ENCODE measurements at places on chromosomes 5 and 9.

DNA sequence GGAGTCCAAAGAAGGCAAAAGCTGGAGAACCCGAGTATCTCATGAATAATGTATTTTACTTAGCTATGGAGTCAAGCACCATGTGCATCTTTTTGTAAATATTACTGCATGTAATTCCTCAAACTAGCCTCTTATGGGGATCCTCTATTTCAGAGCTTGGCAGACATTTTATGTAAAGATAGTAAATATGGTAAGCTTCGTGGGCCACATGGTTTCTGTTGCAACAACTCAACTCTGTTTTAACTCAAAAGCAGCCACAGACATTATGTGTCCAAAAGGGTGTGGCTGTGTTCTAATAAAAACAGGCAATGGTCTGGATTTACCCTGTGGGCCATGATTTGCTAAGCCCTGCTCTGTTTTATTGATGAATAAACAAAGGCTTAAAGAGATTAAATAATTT, 17.3 kb downstream of the DAPK1 start:
- no peak for DNase-seq

DNA sequence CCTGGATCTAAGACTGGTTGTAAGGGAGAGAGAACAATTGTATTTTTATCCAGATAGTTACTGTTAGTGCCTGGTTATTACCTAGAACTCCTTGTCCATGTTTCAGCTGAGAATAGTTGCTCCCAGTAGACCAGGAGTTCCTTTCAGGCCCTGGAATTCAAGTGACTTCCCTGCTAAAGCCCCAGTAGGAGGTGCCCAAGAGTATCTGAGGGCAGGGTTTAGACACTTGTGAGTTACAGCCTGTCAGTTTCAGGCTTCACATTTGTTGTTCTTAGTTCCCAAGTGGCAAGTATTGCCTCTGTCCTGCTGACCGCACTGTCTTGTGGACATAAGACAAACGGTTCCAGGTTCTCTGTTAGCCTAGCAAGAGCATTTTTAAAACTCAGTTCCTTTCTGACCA, 743.9 kb upstream of the SEMA6A start:
- no peak for DNase-seq

DNA sequence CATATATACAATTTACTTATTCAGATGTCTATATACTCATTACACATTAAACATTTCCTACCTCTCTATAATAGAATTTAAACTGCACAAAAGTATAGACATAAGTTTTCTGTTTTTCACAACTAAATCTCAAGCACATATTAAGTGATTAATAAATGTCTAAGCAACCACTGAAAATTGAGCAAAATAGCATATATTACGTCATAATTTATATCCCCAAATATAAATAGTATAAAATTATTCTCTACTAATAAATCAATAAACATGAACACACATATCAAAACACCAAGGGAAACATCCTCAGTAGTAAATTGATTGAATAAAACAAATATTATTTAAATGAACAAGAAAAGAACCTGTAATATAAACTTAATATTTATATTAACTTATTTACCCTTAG, 865.1 kb downstream of the CDH18 start:
- DNase-seq: no peak

- DNase-seq: no peak
These were observed 509.4 kb downstream of the BNC2 start for GRCh38 chr9:16361118-16361517.

DNA sequence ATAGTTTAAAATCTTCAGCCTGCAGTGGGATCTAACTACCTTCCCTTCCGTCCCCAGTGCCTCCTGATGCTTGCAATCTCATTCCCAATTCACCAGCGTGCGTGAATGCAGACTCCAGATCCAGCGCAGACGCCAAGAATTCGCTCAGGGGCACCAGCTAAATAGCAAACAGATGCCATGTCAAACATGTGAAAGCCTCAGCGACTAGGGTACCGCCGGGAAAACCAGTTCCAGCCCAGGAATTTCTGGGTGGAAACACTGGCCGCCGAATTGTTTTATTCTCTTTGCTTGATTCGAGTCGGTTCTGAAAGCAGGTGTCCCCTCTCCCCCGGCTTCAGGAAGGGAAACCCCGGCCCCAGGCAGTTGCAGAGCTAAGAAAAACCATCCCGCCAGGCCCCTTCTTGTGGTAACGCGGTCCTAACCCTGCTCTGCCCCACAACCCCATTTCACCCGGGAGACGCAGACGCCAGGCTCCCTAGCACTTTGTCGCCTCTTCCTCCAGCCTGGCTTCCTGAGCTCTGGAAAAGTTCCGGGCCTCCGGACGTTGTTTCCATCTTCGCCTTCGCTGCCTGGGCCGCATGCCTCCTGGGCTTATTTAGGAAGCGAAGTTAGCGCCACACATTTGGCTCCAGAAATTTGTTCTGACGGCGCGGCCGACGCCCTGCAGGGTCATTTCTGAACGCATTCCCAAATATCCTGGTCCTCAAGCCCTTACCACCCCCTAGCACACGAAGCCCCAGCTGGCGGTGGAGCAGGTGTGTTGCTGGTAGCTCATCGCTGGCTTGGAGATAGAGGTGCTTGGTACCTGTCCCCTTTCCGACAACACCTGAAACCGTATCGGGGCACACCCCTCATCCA, 665 bp upstream of the LVRN start:
- no peak for DNase-seq

DNA sequence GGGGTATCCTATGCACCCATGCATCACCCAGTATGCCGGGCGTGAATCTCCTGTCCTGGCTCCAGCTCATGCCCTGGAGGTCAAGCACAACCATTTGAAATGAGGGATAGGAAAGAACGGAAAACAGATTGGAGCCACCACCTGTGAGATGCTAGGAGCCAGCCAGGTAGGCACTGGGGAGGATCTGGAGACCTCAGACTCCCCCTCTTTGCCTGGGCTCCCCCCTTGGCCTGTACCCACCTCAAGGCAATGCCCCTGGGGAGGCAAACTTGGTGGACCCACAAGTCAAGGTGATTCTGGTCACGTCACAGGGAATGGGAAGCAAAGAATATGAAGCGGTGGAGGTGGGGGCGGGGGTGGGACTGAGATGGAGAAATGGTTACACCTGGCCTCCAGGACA, 92.6 kb downstream of the PAX5 start:
- peak; percentile 14 for DNase-seq

GRCh38 chr9:107894572-107895261, 405.1 kb upstream of the KLF4 start:
- DNase-seq: no peak

DNA sequence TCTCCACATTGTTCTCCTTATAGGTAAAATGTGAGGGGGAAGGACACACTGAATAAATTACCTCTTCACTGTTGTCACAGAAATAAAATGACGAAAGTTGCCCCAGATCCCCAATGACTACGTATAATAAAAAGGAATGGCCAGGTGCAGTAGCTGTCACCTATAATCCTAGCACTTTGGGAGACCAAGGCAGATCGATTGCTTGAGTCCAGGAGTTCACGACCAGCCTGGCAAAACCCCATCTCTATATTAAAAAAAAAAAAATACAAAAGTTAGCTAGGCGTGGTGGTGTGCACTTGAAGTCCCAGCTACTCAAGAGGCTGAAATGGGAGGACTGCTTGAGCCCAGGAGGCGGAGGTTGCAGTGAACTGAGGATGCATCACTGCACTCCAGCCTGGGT, 82.2 kb upstream of the APC start:
- DNase-seq: no peak

DNA sequence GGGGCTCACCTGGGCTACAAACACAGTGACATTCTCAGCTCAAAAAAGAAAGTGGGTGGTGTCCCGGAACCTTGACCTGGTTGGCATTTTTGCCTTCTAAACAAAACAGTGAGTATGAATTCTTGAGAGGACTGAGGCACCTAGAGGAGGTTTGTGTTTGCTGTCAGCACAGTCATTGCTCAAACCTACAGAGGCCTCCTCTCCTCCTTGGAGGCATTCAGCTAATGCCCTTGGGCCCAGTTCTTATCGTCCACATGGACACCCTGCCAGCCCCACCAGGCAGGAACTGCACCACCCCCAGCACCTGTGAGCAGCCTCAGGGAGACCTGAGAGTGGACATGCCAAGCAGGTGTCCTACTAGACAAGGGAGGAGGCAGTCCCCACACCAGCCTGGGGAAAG, 156.7 kb downstream of the SYK start:
- DNase-seq: no peak

- no peak for DNase-seq
These were observed 1403.5 kb upstream of the CDH18 start for GRCh38 chr5:21391506-21391905.

GRCh38 chr5:78903861-78904260, 81.2 kb downstream of the ARSB start:
- no peak for DNase-seq

DNA sequence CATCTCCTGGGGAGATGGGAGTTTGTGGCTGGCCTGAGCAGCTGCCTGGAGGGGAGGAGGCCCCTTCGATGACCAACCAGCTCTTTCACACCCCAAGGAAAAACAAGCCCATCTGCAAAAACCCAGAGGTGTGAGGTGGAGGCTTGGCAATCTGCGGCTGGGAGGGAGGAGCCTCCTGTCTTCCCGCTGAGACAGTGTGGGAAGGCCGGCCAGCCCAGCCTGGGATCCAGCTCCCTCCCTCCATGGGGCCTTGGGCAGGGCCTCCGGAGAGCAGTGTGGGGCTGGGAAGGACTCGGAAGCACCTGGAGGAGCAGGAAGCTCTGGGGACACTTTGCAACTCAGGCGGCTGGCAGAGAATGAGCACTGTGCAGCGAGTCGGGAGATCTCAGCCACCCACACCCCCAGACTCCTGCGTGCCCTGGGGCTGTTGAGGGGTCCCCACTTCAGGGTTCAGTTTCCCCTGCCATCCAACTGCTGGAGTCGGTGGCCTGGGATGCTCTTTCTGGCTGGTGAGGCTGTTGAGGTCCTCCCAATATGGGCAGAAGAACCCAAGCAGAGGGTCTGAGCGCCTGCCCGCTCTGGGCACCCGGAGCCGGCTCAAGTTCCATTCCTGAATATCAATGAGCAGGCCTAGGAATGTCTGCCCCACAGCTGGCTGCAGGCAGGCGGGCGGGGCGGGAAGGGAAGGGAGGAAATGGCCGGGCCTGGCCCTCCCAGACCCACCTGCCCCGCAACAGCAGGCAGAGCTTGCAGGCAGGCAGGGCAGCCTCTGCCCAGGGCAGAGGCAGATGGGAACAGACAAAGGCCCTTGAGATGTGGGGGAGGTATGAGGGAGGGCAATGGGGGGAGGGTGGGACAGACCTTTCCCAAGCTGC, 101.1 kb downstream of the FGF18 start:
- DNase-seq: no peak

DNA sequence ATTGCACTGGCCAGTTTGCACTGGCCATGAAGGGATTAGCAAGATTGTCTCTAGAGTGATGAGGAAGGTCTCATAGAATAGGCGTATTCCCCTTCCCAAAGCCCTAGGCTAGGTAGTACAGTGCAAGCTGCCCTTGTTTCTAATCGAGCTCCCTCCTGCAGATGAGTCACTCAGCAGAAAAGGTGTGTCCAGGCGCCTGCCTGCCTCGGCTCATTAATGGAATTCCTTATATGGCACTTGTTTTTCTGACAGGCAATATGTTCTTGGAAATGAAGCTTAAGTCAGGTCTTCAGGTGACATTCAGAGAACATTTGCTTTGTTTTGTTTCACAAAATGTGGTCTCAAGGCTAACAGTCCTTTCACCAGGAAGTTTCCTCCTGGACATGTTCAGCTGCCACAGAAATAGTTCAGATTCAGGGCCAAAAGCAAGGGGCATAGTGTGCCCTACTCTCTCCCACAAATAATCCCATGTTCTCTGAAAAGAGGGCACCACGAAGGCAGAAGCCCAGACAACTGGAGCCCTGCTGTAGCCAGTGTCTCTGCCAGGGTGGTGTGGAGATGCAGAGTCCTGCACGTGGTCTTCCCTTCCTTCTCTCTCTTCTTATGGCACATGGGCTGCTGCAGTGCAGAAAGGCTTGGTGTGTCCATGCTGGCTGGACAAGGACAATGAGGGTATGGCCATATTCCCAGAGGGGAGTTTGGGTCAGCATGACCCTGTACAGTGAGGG, 281.1 kb upstream of the MAP3K1 start:
- DNase-seq: no peak

GRCh38 chr5:75526070-75526469, 14.4 kb downstream of the POLK start:
- no peak for DNase-seq

- peak; percentile 76 for DNase-seq
These were observed 628 bp downstream of the PPP2R2B start for GRCh38 chr5:146877783-146878475.

DNA sequence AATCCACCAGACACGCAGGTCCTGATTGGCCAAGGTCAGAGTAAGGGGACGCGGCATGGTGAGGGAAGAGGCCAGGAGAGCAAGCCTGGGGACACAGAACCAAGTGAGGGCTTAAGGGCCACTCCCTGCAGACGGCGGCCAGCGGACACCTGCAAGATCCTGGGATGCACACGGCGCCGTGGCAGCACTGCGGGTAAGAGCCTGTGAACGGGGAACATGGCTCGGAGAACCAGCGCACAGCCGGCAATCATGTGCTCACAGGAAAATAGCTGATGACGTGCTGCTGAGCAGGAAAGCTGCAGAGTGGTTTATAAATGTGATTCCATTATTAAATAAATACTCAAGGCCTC, 27.0 kb upstream of the NSMF start:
- DNase-seq: no peak

DNA sequence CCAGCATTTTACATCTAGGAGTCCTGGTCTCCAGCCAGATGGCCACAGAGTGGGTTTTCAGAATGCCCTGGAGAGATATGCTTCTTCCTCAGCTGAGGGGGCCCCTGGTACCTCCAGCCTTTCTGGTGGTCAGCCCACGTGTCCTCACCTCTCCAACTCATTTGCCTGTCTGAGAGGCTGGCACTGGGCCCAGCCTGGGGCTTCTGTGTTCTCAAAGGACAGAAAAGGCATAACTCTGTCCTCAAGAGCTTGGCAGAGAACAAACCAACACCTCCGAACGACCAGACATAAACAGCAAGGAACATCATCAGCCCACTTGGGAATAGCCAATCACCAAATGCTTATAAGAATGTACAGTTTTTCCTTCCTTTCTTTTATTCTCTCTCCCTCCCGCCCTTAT, 17.1 kb downstream of the ENG start:
- no peak for DNase-seq

DNA sequence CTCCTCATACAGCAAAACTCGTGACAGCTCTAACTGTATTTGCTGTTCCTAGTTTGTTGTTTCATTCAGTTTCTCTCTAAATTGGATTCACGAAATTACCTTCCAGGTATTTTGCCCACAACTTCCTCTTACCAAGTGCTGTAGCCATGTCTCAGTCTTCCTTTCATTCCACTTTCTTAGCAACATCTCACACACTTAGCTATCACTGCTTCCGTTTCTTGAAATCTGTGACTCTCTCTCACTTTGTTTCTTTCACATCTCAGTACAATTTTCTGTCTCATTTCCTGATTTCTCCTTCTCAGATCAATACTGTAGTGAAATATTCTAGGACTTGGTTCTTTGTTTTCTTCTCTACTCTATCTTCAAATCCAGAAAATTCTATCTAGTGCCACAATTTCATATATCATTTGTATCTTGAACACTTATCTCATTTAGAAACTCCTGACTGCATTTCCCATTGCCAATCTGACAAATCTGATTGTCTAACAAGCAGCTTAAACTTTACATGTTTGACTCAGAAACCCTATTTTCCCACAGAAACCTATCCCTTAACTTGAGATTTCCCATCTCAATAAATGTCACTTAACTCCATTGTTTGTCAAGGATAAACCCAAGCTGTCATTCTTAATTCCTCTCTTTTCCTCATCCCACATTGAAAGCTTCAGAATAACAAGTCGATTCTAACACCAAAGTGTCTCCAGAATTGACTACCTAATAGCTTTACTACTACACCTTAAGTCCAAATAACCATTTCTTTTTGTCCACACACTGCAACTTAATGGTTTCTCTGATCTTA, 303.1 kb downstream of the CDH12 start:
- no peak for DNase-seq

- no peak for DNase-seq
These were observed 35.0 kb downstream of the ERGIC1 start for GRCh38 chr5:172868924-172869591.
